ENCODE measurements at places on chromosomes 11 and 22. TPM values are rescaled to one million over a fixed set of nuclear protein-coding genes. Genes with fewer than 3 reads are reported as not detected.

The DBX1 gene
- polyA plus RNA-seq: not detected

The TEX54 gene
- not detected for polyA plus RNA-seq

The VPREB1 gene
- not detected for polyA plus RNA-seq

The MS4A15 gene
- polyA plus RNA-seq: not detected

The FGF3 gene
- polyA plus RNA-seq: not detected

The NRXN2 gene
- not detected for polyA plus RNA-seq

The RIBC2 gene
- 0.26 TPM for polyA plus RNA-seq

The FXYD6 gene
- polyA plus RNA-seq: not detected

The DUSP8 gene
- polyA plus RNA-seq: 1.7 TPM

The LRRC55 gene
- not detected for polyA plus RNA-seq

- DNase-seq: no peak
- H3K27me3 ChIP-seq: peaks cover 60% of the 10 kb centered on the region
- no peaks in the 10 kb centered on the region for H3K36me3 ChIP-seq
- H3K4me3 ChIP-seq: no peak overlapping the region
These were observed 4.8 kb upstream of the TBX1 start for GRCh38 chr22:19755722-19756287.

GRCh38 chr11:88689548-88690240 is 352.2 kb upstream of the CTSC start:
- no peak overlapping the region for H3K4me3 ChIP-seq
- peaks cover 5% of the 10 kb centered on the region for H3K4me1 ChIP-seq
- H3K27ac ChIP-seq: no peak overlapping the region
- H3K36me3 ChIP-seq: no peaks in the 10 kb centered on the region

- H3K36me3 ChIP-seq: no peaks in the 10 kb centered on the region
- H3K4me3 ChIP-seq: no peak overlapping the region
- H3K27me3 ChIP-seq: peaks cover 14% of the 10 kb centered on the region
- no peak for DNase-seq
- no peaks in the 10 kb centered on the region for H3K4me1 ChIP-seq
These were observed 11.1 kb downstream of the GDPD5 start for GRCh38 chr11:75514596-75514995.

- H3K27ac ChIP-seq: no peak overlapping the region
- no peaks in the 10 kb centered on the region for H3K27me3 ChIP-seq
- DNase-seq: no peak
- H3K36me3 ChIP-seq: no peaks in the 10 kb centered on the region
These were observed 4.9 kb downstream of the MSANTD4 start for GRCh38 chr11:106017093-106017492.

- no peaks in the 10 kb centered on the region for H3K4me1 ChIP-seq
- no peak for DNase-seq
These were observed 70.8 kb upstream of the MYOD1 start for GRCh38 chr11:17648528-17648927.

- peaks cover 44% of the 10 kb centered on the region for H3K4me1 ChIP-seq
- H3K4me3 ChIP-seq: no peak overlapping the region
- H3K27ac ChIP-seq: peak overlapping the region; percentile 39
- no peak for DNase-seq
- H3K27me3 ChIP-seq: no peaks in the 10 kb centered on the region
These were observed 34.8 kb downstream of the IRAG1 start for GRCh38 chr11:10658621-10659338.

DNA sequence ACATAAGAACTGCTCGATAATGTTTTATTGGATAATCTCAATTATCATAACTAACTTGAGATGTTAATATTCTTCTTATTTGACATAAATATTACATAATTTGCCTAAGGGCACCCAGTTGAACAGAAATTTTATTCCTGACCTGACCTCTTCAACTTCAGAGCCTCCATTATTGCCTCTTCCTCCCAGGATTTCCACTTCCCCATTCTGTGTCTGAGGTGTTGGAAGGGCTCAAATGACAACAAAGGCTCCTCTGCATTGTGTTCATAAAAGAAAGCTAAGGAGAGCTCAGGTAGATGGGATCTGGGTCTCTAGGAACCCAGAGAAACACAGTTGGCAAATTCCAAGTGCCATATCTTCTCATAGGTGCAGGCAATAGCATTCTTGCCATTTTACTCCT is 61.2 kb upstream of the ARHGAP20 start:
- no peaks in the 10 kb centered on the region for H3K36me3 ChIP-seq
- no peak overlapping the region for H3K4me3 ChIP-seq
- H3K4me1 ChIP-seq: peaks cover 6% of the 10 kb centered on the region
- H3K27me3 ChIP-seq: no peaks in the 10 kb centered on the region
- H3K27ac ChIP-seq: no peak overlapping the region

DNA sequence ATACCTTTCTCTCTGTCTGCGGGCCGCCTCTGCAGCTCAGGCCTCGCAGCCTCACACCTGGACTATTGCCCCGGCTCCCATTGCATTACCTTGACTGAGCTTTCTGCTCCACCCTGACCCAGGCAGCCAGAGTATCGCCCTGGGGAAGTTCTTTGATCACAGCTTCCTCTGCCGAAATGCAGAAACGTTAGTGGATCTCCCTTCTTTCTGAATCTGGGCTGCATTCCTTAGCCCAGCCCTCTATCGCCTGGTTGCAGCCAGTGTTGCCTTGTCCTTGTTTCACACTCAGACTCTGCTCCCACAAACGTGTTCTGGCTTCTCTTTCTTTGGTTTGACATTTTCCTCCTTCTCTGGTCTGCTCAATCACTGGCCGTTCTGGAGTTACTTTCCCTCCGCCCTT is 195.7 kb downstream of the ADAMTS15 start:
- H3K27ac ChIP-seq: no peak overlapping the region
- H3K36me3 ChIP-seq: no peaks in the 10 kb centered on the region
- DNase-seq: no peak
- peaks cover 10% of the 10 kb centered on the region for H3K4me1 ChIP-seq
- no peak overlapping the region for H3K4me3 ChIP-seq
- H3K27me3 ChIP-seq: no peaks in the 10 kb centered on the region

- no peaks in the 10 kb centered on the region for H3K36me3 ChIP-seq
- DNase-seq: no peak
- H3K4me3 ChIP-seq: no peak overlapping the region
- peaks cover 12% of the 10 kb centered on the region for H3K4me1 ChIP-seq
- no peaks in the 10 kb centered on the region for H3K27me3 ChIP-seq
- H3K27ac ChIP-seq: no peak overlapping the region
These were observed 28.7 kb upstream of the CTSD start for GRCh38 chr11:1792461-1792860.

DNA sequence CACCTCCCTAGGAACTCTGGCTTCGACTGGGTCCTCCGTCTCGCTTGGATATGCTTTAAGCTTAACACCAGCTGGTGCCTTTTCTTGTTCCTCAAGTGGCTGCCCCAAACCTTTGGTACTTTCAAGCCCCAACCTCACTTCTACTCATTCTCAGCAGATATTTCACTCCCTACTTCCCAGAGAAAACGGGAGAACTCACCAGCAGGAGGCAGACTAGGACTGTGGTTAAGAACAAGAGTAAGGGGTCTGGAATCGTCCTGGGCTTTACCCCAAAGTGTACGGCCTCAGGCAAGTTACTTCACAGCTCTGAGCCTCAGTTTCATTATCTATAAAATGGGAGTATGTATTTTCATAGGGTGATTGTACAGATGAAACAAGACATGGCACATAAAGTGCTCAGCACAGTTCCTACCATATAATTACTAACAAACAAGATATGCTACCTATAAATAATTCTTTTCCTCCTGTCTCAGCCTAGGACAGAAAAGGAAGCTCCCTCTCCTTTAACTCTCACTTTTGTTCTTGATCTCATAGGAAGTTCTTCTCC is 37.8 kb downstream of the PAMR1 start:
- no peak overlapping the region for H3K27ac ChIP-seq
- no peaks in the 10 kb centered on the region for H3K4me1 ChIP-seq
- H3K4me3 ChIP-seq: no peak overlapping the region
- no peaks in the 10 kb centered on the region for H3K36me3 ChIP-seq

- DNase-seq: no peak
- peaks cover 3% of the 10 kb centered on the region for H3K27me3 ChIP-seq
- H3K4me1 ChIP-seq: peaks cover 7% of the 10 kb centered on the region
- H3K27ac ChIP-seq: no peak overlapping the region
- no peak overlapping the region for H3K4me3 ChIP-seq
- no peaks in the 10 kb centered on the region for H3K36me3 ChIP-seq
These were observed 48.5 kb upstream of the A4GALT start for GRCh38 chr22:42769238-42769573.

DNA sequence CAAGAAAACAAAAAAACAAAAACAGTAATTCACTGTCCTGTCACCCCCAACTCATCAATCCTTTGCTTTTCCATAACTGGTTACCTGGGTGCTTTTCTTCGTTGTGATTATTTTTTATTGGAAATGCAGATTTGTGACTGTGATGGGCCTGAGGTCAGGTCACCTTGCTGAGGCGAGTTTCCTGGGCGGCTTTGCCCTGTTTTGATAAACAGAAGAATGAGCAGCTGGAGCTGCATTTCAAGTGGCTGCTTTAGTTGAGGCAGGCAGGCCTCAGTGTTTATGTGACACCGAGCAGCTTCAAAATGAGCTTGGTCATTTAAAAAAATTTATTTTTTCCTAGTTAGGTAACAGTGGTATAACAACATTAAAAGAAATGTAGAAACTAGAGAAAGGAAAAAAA is 22.2 kb downstream of the PTPRJ start:
- H3K4me1 ChIP-seq: no peaks in the 10 kb centered on the region
- no peaks in the 10 kb centered on the region for H3K27me3 ChIP-seq
- no peak for DNase-seq
- no peaks in the 10 kb centered on the region for H3K36me3 ChIP-seq

DNA sequence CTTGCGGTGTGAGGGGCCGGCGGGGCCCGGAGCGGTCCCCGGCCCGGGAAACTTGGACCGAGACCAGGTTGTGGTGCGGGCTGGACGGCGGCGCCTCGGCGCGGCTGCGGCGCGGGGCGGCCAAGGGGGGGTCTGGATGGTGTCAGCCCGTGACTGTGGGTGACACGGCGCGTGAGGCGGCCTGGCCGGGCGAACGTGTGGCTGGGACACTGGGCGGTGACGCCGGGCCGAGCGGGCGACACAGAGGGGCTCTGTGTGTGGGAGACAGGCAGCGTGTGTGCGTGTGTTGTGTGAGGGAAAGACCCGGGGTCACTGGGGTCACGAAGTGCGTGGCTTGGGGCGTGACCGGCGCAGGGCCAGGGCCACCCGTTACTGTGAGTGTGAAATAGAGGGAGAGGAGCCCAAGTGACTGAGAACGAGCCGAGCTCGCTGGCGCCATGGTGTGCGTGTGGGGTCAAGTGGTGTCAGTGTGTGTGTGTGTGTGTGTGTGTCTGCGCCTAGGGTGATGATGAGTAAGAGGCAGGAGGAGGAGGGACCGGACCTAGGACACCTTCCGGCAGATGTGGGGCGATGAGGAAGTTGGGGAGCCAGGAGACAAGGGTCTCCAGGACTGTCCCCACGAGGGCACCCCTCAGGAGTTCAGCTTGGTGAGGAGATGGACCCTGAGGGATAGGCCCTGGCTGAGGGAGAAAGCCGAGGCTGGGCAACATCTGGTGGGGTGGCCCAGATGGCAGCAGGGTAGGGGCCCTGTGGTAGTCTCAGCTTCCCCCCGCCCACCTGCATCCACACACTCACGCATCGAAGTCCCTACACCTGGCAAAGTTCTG is 817 bp downstream of the RELT start:
- peak overlapping the region; percentile 79 for H3K4me3 ChIP-seq
- peak overlapping the region; percentile 91 for H3K27ac ChIP-seq
- peaks cover 1% of the 10 kb centered on the region for H3K36me3 ChIP-seq
- peaks cover 11% of the 10 kb centered on the region for H3K4me1 ChIP-seq
- no peaks in the 10 kb centered on the region for H3K27me3 ChIP-seq

DNA sequence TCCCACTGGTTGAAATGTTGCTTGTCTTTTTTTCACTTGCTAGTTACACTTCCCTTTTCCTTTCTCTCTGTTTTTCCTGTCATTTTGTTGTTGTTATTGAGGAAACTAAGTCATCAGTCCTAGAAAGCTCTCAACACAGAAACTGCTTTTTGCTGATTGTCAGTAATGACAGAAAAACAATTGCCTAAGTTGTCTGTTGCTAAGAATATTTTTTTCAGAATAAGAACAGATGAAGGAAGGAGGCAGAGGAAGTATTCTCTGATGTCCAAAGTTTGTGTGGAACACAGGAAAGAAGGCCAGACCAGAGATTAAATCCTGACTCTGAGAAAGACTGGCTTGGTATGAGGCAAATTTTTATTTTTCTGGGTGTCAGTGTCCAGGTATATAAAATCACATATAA is 163.3 kb downstream of the CASP12 start:
- H3K4me1 ChIP-seq: no peaks in the 10 kb centered on the region
- H3K36me3 ChIP-seq: no peaks in the 10 kb centered on the region
- no peak overlapping the region for H3K27ac ChIP-seq

- H3K4me3 ChIP-seq: no peak overlapping the region
- no peak for DNase-seq
- H3K27ac ChIP-seq: no peak overlapping the region
- H3K4me1 ChIP-seq: peaks cover 8% of the 10 kb centered on the region
- no peaks in the 10 kb centered on the region for H3K36me3 ChIP-seq
- no peaks in the 10 kb centered on the region for H3K27me3 ChIP-seq
These were observed 205.4 kb downstream of the DBX1 start for GRCh38 chr11:19954899-19955298.

GRCh38 chr11:94751786-94752185 is 16.4 kb upstream of the AMOTL1 start:
- no peaks in the 10 kb centered on the region for H3K27me3 ChIP-seq
- H3K4me3 ChIP-seq: no peak overlapping the region
- H3K27ac ChIP-seq: peak overlapping the region; percentile 99

DNA sequence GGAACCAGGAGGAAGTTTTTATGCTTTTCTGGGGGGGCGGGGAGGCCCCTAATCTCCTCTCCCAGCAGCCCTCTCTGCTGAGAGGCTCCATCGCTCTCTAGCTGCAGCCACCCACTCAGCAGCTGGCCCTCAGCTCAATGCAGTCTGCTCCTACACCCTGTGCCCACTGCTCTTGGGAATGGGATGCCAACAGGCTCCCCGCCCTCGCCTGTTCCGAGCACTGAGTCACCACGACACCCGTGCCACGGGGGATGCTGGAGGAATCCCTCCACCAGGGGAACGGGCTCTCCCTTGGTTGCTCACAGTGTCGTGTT is 23.5 kb upstream of the SUSD2 start:
- no peak for DNase-seq
- no peak overlapping the region for H3K4me3 ChIP-seq
- peaks cover 18% of the 10 kb centered on the region for H3K4me1 ChIP-seq
- no peaks in the 10 kb centered on the region for H3K27me3 ChIP-seq
- H3K36me3 ChIP-seq: no peaks in the 10 kb centered on the region

GRCh38 chr11:70151671-70152070 is 51.4 kb upstream of the FADD start:
- no peaks in the 10 kb centered on the region for H3K36me3 ChIP-seq
- H3K27ac ChIP-seq: no peak overlapping the region
- H3K27me3 ChIP-seq: no peaks in the 10 kb centered on the region
- DNase-seq: no peak
- H3K4me1 ChIP-seq: peaks cover 18% of the 10 kb centered on the region
- no peak overlapping the region for H3K4me3 ChIP-seq

GRCh38 chr11:27663326-27663725 is 36.9 kb downstream of the BDNF start:
- H3K36me3 ChIP-seq: no peaks in the 10 kb centered on the region
- no peaks in the 10 kb centered on the region for H3K27me3 ChIP-seq
- H3K4me3 ChIP-seq: no peak overlapping the region
- DNase-seq: no peak

GRCh38 chr22:19960491-19961200 is 19.0 kb upstream of the TXNRD2 start:
- H3K4me3 ChIP-seq: no peak overlapping the region
- no peaks in the 10 kb centered on the region for H3K27me3 ChIP-seq
- H3K36me3 ChIP-seq: peaks cover 6% of the 10 kb centered on the region
- peaks cover 39% of the 10 kb centered on the region for H3K4me1 ChIP-seq

- H3K27ac ChIP-seq: no peak overlapping the region
- H3K27me3 ChIP-seq: no peaks in the 10 kb centered on the region
- no peaks in the 10 kb centered on the region for H3K36me3 ChIP-seq
- no peak overlapping the region for H3K4me3 ChIP-seq
- peaks cover 5% of the 10 kb centered on the region for H3K4me1 ChIP-seq
- no peak for DNase-seq
These were observed 6.1 kb downstream of the SIPA1 start for GRCh38 chr11:65643971-65644370.

All from keratinocyte (primary cell).